ENCODE measurements at places on chromosomes 2 and 18.
A peak's percentile ranks its signal among the peaks of the same experiment; 100 is the strongest.

DNA sequence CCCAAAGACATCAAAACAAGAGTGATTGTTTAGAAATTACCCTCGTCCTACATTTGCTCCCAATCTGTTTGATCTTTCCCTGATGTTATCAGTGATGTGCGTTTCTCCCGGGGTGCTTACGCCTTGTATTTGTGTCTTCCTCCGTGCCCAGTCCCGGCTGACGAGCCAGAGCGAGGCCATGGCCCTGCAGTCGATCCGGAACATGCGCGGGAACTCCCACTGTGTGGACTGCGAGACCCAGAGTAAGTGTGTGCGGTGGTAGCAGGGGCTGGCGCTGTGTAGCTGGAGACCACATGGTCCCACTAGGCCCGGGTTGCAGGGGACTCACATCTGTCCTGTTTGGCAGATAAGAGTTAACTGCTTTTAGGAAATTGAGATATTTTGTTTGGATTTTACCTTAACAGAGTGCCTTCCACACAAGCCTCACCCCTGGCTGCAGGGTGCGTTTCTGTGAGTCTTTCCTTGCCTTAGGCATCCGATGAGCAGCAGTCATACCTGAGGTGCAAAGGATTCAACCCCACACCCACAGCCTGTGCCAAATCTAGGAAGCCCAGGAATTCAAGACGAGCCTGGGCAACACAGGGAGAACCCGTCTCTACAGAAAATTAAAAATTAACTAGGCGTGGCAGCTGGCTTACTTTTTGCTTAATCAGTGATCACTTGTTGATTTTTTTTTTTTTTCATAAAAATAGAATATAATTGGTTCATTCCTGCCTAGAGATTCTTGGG, 127.4 kb downstream of the GBX2 start:
- no peak for DNase-seq

DNA sequence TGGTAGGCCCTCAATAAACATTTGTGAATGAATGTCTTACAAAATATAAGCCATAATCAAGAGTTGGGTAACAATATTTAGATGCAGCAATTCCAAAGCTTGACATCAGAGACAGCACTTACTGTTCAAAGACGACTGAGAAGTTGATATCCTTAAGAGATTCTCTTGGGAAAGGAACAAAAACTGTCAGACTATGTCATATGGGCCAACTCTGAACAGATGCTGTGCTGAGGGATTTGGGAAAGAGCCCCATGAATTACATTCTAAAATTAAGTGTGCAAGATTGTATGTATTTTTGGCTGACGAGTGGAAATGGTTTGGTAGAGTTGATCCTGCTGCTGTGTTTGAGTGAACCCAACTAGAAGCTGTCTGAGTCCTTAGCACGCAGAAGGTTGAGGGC, 250.7 kb upstream of the LINC00305 start:
- DNase-seq, result no peak

GRCh38 chr2:106163948-106164545, 30.1 kb downstream of the UXS1 start:
- DNase-seq, result no peak

DNA sequence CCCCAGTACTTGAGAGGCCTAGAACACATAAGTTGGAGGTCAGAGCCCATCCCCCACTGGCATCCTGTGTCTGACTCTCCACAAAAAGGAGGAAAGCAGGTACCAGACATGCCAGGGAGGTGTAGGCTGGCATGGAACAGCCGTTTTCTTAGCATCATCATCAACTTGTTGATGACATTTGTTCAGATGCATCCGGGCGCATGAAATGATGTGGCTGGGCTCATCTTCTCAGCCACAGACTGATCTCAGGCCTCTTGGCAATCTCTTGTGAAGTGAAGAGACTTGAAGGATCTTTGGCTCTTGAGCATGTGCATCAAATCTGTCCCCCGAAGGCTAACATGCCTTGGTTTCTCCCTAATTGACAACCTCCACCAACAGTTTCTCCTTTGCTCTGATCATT, 243.3 kb downstream of the TSN start:
- DNase-seq, result no peak

- no peak for DNase-seq
Observed at GRCh38 chr2:205484764-205485163, 197.5 kb upstream of the NRP2 start.

DNA sequence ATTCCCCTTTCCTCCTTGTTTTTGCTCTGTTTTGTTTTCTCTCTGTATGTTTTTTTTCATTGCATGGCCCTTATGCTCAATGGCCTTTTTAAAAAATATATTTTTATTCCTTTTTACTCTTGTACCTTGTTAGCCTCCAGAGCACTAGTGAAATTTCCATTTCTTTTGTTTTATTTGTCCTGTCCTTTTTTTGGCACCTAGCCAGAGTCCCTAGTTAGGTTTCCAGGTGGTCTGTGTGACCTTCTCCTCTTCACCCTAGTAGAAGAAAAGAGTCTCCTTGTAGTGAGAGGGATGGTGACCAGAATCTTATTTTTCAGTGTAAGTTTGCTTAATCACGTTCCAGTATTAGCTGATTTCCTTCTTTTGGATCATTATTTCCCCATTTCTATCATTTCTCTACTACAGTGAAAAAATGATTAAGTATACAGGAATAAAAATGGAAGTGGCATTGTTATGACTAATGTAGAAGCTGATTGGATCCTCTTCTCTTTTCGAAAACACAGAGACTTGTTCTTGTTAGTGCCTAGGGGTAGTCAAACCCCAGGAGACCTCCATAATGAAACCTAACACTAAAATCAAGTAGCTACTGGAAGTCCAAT, 65.9 kb downstream of the NBEAL1 start:
- no peak for DNase-seq

DNA sequence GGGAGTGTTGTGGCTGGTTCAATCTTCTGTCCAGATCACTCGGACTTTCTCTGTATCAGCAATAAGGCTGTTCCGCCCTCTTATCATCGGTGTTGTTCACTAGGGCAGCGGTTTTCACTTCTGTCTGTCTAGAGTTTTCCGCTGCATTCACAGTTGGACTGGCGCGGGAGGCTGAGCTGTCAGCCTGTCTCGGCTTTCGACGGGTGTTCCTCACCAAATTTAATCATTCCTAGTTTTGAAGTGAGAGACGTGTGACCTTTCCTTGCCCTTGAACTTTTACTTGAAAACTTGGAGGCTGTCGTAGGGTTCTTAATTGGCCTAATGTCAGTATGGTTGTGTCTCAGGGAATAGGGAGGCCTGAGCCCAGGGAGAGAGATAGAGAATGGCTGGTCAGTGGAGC, 108.3 kb downstream of the NFATC1 start:
- DNase-seq, result no peak

DNA sequence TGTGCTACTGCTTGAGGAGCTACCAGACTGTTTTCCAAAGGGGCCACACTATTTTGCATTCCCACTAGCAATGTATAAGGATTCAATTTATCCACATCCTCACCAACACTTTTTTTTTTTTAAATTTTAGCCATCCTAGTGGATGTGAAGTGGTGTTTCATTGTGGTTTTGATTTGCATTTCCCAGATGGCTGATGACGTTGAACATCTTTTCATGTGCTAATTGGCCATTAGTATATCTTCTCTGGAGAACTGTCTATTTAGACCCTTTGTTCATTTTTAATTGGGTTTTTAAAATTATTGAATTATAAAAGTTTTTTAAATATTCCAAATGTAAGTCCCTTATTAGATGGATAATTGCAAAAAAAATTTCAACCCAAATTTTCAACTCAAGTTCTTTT, 121.1 kb downstream of the MAPK4 start:
- no peak for DNase-seq

DNA sequence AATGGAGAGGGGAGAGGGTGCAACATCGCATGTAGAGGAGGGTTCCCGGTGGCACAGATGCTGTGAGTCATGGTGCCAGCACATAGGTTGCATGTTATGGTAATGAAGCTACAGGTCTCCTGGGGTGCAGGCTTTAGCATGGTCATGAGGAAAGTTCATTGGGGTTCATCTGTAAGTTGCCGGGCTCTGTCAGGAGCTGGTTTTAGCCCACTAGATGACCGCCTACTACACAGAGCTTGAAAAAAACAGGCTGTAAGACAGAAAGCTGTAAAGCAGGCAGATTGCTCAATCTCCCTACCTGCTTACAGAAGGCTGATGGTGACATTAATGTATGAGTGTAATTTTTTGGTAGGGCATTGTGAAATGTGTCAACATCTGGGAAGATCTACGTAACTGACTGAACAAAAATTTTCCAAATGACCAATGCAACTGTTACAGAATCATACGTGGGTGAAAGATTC, 23.9 kb downstream of the DYSF start:
- no peak for DNase-seq

DNA sequence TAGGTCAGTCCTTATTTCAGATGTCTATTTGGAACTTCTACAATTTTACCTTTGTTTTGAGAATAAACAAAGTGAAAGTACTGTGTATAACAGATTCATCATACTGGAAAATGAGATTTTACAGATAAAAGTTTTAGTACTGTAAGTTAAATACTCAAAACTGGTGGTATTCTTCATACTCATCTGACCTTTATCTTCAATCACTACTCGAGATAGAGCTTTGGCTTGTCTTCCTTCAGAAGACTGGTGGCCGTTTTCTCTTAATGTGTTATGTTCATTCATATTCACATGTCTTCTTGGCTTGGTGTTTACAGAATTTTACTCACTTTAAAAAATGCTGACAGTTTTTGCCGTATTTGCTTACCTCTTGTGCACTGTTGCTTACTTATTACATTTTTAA, 2.1 kb downstream of the SPOPL start:
- peak; percentile 16 for DNase-seq

All from cerebellar cortex (tissue), 1 donor.